ENCODE measurements at places on chromosomes 3 and 15.

- DNase-seq = no peak
Observed at GRCh38 chr3:87733671-87734367, 325.0 kb downstream of the CGGBP1 start.

- no peak for DNase-seq
Observed at GRCh38 chr15:41926185-41927056, 32.6 kb upstream of the SPTBN5 start.

DNA sequence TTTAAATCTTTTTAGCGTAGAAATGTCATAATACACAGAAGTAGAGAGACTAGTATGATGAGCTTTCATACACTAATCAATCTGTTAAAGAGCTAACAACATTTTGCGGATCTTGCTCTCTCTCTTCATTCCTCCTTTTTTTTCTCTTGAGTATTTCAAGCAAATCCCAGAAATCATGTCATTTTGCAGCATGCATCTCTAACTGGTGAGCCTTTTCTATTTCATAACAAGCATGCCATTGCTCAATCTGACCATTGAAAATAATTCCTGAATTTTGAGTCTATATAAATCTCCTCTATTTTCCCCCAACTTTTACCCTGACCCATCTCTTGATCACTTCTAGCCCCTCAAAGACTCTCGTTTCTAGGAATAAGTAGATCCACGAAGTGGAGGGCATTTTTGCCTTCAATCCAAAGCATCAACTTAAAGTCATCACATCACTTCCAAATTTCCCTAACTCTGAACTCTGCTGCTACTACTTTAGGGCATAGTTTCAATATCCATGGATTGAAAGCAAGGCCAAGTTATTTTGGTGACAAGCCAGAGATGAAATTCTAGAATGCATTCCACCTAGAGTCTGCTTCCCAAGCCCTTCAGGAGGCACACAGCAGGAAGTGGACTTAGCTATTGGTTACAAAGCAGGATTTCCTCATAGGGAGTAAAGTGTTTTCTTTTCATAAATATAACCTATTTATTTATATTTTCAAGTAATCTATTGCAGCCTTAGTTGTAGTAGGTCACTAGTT, 253.5 kb upstream of the ZPLD1 start:
- DNase-seq = no peak

- no peak for DNase-seq
Observed at GRCh38 chr3:60504827-60505457, 746.3 kb downstream of the FHIT start.

GRCh38 chr3:17035033-17035432, 150.3 kb downstream of the PLCL2 start:
- DNase-seq = no peak

- no peak for DNase-seq
Observed at GRCh38 chr3:45799586-45799985, 3.2 kb upstream of the SLC6A20 start.

DNA sequence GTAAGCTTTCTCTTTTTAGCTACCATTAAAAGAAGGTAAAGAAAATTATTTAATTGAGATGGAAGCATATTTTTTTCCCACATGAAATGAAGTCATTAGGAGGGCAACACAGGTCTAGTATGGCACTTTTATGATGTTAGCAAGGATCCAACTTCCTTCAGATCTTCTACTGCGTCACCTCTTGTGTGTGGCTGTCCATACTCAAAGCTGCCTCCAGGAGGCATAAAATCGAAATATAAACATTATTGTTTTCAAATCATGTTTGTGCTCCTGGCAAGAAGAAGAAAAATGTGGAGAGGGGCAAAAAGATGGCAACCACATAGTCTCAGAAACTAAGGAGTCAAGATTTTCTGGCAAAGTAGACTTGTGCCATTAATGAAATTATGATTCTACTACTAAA, 791.7 kb upstream of the EPHA6 start:
- no peak for DNase-seq

DNA sequence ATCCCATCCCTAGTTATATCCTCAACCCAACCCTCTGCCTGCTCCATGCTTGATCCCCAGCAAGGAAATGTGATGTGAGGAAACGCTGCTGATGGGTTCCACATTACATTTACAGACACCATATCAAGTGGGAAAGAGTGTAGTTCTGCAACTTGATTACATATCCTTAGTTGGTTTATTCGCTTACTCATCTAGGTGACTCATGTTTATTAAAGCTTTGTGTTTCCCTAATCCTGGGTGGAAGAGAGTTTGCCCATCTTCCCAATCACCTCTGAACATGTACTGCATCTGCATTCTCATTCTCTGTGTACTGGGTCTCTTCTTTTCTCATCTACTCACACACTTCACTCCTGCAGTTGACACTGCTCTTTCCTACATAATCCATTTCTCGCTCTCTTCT, 91.7 kb upstream of the PDZRN3 start:
- no peak for DNase-seq

Data from stimulated activated CD4-positive, alpha-beta T cell treated with anti-CD3 and anti-CD28 coated beads, Interleukin-1b, Interleukin-23, amount 100 ng/mL, for 1 hour (primary cell).